ENCODE measurements at places on chromosomes 6 and 20.

DNA sequence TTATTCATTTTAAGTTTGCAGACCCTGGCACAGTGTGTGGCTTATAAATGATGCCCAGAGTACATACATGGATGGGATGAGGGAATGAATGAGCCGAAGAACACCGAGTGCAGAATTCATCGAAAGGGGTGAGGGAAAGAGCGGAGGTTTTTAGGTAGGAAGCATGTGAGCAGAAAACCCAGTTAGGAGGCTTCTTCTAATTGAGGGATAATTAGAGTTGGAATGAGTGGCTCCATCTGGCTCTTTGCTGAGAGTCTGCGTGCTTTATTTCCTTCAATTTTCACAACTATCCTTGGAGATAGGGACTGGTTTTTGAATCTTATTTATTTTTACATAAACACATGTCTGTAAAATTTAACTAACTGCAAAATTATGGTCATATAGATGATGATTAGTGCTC is 150.7 kb downstream of the DOK5 start:
- DNase-seq: no peak

DNA sequence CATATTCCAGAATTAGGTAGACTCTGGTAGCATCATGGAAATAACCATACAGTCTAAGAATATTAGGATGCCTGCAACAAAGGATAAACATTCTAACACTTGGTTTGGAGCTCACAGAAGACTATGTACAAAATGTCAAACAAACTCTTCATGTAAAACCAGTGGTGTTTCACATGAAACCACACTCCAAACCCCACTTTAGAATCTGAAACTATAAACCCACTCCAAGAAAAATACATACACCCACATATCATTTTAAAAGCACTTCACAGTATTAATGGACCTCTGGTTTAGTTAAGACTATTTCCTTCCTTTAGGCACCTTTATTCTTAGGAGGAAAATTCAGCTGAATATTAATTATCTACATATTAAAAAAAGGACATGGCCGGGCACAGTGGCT is 10.5 kb downstream of the AURKA start:
- no peak for DNase-seq

GRCh38 chr6:104633125-104633524 is 226.6 kb downstream of the HACE1 start:
- no peak for DNase-seq

GRCh38 chr20:47448429-47448828 is 53.3 kb upstream of the NCOA3 start:
- DNase-seq: no peak

- DNase-seq: no peak
These were observed 7.3 kb downstream of the ECI2 start for GRCh38 chr6:4128072-4128471.

DNA sequence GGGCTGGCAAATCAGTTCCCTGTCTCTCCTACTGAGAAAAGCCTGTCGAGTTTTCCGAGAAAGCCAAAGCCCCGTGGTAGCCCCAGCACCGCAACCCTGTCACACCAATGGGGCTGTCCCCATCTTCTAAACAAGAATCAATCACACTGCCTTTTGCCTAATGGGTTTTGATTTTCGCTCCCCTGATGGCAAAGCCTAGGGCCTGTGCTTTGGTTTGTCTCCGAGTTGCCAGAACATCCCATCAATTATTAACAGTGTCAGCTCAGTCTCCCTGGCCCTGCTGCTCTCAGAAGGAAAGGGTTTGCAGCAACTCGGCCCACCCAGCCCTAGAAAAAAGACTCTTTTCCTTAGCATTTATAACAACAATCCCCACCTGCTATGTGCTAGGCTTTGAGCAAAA is 4.2 kb downstream of the KCNB1 start:
- DNase-seq: no peak

DNA sequence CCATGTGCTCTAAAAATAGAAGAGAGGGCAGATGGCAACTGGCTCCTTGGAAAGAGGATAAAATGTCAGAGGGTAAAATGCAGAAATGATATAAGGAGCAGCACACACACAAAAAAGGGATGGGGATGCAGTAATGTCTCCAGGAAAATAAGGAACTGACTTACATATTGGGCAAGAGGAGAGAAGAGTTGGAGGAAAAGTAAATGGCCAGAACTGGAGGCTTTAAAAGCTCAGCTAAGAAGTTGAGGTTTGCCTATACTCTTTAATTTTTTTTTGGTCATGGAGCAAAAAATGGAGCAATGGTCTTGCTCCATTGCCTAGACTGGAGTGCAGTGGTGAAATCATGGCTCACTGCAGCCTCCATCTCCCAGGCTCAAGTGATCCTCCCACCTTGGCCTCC is 93.7 kb downstream of the SULF2 start:
- no peak for DNase-seq

DNA sequence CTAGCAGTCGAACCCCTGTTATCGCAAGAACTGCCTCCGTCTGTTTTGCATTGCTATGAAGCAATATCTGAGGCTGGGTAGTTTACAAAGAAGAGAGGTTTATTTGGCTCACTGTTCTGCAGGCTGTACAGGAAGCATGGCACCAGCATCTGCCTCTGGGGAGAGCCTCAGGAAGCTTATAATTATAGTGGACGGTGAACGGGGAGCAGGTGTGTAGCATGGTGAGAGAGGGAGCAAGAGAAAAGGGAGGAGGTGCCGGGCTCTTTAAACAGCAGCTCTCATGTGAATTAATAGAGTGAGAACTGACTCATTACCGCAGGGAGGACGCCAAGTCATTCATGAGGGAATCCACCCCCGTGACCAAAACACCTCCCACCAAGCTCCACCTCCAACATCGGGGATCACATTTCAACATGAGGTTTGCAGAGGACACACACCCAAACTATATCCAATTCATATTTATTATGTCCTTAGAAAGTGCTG is 172.6 kb upstream of the KCNG1 start:
- no peak for DNase-seq

- no peak for DNase-seq
These were observed 476.3 kb downstream of the PRKN start for GRCh38 chr6:162251257-162251656.

DNA sequence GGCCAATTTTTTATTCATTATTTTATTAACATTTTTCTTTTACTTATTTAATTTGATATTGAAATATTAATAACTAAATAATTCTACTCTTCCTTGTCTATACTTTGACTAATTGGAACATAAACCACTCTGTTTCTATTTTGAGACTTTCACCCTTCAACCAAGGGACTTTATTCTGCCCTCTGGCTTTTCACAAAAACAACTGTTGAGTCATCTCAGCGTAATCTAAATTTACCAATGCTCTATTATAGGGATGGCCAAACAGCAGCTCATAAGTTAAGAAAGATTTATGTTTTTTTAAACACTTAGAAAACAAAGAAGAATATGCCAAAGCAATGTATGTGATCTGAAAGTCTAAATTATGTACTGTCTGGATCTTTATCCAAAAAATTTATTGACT is 46.7 kb downstream of the DOP1A start:
- DNase-seq: no peak

GRCh38 chr20:52801628-52802006 is 170.5 kb upstream of the TSHZ2 start:
- no peak for DNase-seq

DNA sequence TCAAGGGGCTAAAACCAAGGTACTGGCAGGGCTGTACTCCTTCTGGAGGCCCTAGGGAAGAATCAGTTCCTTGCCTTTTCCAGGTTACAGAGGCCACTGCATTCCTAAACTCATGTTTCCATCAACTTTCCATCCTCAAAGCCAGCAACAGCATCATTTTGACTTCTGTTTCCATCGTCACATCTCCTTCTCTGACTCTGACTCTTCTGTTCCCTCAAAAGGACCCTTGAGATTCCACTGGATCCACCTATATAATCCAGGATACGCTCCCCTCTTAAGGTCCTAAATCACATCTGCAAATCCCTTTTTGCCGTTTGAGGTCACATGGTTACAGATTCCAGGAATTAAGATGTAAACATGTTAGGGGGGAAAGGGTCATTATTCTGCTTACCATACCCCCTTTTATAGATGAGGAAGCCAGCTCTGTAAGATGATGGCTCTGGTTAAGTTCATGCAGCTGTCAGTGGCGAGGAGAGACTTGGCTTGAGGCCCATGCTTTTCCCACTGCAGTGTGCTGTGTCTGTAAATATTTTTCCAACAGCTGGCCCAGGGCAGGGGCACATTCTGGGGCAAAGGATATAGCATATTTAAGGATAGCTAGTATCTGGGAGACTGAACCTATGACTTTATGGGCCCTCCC is 114.6 kb downstream of the TNFRSF21 start:
- DNase-seq: no peak

DNA sequence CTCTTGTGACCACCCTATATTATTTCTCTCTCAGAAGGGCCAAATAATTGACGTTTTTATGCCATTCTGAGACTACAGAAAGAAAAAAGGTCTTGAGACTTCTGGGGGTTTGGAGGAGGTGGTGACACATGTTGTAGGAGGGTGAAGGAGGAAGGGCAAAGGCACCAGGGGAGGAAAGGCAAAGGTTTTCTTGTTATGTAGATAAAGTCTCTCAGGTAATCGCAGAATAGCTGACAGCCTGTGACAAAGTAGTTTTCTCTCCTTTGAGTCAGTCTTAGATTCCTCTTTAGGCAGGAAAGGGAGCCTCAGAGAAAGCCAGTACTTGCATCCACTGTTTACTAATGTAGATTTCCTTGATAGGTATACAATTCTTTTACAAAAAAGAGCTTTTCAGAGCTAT is 23.6 kb downstream of the OR2B2 start:
- DNase-seq: no peak

- DNase-seq: no peak
These were observed 7.2 kb downstream of the HLA-G start for GRCh38 chr6:29834564-29835436.

DNA sequence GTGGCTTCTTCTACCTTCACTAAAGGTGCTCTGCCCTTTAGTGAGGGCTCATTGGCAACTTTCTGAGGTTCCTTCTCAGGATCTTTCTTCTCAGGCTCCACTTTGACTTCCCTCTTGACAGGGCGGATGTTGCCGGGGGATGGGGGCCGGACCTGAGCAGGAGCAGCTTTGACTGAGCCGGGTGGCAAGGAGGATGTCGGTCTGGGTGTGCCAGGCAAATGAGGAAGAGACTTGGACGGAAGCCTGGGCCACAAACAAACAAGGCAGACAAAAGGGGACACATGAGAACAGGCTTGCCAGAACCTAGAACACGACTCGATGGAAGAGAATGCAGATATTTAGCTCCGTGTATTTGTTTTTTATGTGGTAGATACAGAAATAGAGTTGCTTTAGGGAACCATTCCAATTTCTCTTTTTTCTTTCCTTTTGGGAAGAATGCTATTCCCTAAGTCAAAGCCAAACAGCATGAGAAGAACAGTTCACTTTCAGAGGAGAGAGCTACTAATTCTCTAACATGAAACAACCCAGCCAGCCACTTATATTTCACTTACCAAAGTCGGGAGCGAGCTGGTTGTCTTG is 76.2 kb upstream of the BCLAF1 start:
- no peak for DNase-seq

- DNase-seq: no peak
These were observed 28.1 kb downstream of the KIF13A start for GRCh38 chr6:17959302-17959701.

GRCh38 chr6:146813554-146813953 is 214.8 kb downstream of the ADGB start:
- DNase-seq: no peak

- no peak for DNase-seq
These were observed 121.6 kb upstream of the BEND6 start for GRCh38 chr6:56833127-56833791.
